ENCODE measurements at places on chromosomes 3 and 15. TPM values are rescaled to one million over a fixed set of nuclear protein-coding genes. Genes with fewer than 3 reads are reported as not detected.

The ARGFX gene
- not detected for total RNA-seq

The FSTL1 gene
- not detected for total RNA-seq

The SPESP1 gene
- total RNA-seq = 1.1 TPM

The ECE2 gene
- total RNA-seq = not detected

The CFAP44 gene
- total RNA-seq = 33.8 TPM

The MRPL3 gene
- total RNA-seq = 50.1 TPM

The NOX5 gene
- not detected for total RNA-seq

The CFAP100 gene
- total RNA-seq = not detected
